ENCODE measurements at places on chromosomes 5 and 9.

DNA sequence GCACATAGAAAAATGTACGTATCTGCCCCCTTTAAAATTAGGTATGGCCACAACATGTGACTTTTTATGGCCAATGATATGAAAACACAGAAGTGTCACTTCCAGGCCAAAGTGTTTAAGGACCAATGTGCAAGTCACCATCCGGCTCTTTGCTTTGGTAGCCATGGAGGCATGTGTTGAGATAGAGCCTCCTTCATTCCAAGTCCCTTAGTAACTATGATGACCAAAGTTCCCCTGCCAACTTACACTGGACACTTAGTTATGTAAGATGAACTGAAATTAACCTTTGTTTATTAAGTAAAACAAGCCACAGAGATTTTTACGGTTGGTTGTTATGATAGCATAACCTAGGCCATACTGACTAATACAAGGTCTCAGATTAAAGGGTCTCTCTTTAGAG is 51.0 kb downstream of the FBN2 start:
- DNase-seq, result no peak

- DNase-seq, result no peak
Observed at GRCh38 chr5:126707080-126707479, 69.9 kb upstream of the LMNB1 start.

GRCh38 chr9:91062281-91062680 is 260.7 kb downstream of the SYK start:
- no peak for DNase-seq

- no peak for DNase-seq
Observed at GRCh38 chr9:87614397-87614796, 111.5 kb upstream of the CTSL start.

DNA sequence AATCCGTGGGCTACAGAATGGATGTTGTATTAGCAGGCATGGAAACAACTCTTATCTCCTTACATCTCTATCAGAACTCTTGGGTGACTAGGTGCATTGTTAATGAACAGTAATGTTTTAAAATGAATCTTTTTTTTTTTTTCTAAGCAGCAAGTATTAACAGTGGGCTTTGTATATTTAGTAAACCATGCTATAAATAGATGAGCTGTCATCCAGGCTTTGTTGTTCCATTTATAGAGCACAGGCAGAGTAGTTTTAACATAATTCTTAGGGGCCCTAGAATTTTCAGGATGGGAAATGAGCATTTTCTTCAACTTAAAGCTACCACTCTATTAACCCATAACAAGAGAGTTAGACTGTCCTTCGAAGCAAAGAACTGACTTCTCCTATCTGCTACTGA is 233.7 kb upstream of the ADAMTSL1 start:
- no peak for DNase-seq

DNA sequence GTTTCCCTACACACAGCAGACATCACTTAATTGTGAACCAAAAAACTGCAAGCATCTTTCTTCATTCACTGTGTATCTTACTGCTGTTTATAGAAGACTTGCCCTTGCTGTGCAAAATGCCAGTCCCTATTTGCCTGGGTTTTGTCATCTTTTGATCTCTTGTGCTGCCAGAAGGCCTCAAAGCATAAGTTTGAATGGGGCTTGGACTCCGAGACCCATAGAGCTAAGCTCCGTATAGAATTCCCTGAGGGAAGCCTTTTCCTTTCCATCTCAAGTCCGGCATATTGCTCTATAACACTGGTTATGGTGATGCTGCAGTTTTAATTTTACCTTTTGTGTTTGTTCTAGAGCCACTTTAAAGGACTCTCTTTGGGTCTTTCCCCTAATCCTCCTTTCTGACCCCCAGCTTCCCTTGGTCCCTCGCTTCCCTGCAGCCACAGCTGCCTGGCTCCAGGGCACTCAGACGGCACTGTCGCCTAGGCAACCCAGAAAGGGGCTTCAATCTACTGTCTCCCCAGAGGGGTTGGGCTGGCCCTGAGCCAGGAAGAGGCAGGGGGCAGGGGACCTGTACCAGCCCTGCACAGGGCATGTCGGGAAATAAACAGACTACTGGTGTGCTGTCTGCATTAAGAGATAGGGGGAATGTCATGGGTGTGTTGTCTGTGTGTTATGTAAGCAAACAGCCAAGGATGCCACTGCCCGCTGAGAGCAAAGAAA is 73.4 kb upstream of the MELK start:
- DNase-seq, result no peak

- peak; percentile 28 for DNase-seq
Observed at GRCh38 chr5:40841068-40841805, at the start of gene CARD6. Gene CARD6, plus strand, starts transcription at chr5:40841367. Its CDS starts 16 bp downstream, at chr5:40841383.

DNA sequence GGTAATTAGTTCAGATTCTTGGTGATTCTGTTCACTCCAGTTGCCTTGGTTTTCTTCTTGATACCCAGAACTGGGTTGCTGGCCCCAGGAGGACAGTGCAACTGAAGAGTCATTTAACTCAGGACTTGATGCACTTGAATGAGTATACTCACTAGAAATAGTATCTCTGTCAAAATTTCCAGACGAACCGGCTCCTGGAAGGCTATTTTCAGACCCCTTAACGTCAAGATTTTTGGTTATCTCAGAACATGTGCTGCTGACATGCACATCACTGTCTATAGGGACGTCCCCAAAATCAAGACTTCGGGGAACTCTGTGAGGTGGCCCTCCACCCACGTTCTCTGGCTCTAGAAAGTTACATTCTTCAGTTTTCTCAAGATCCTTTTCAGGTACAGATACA is 56.7 kb upstream of the PCA3 start:
- DNase-seq, result no peak

DNA sequence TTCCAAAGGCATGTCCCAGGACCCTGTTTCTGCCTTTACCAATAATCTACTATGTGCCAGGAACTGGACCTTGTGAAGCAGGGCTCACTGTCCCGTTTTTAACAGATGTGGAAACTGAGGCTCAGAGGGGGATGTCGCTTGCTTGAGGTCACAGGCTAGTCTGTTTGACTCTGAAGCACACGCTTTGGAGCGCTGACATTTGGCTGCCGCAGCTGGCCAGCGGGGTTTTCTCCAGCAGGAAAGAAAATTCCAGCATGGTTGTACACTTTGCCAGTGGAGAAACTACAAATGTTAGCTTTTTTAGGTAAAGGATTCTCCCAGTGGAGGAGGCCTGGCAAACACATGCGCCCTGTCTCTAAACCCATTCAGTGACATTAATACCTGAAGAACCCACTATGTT is 50.5 kb downstream of the SH3PXD2B start:
- DNase-seq, result no peak

All from CD4-positive, CD25-positive, alpha-beta regulatory T cell (primary cell).